ENCODE measurements at places on chromosomes 2 and 18. TPM values are rescaled to one million over a fixed set of nuclear protein-coding genes. Genes with fewer than 3 reads are reported as not detected.

DNA sequence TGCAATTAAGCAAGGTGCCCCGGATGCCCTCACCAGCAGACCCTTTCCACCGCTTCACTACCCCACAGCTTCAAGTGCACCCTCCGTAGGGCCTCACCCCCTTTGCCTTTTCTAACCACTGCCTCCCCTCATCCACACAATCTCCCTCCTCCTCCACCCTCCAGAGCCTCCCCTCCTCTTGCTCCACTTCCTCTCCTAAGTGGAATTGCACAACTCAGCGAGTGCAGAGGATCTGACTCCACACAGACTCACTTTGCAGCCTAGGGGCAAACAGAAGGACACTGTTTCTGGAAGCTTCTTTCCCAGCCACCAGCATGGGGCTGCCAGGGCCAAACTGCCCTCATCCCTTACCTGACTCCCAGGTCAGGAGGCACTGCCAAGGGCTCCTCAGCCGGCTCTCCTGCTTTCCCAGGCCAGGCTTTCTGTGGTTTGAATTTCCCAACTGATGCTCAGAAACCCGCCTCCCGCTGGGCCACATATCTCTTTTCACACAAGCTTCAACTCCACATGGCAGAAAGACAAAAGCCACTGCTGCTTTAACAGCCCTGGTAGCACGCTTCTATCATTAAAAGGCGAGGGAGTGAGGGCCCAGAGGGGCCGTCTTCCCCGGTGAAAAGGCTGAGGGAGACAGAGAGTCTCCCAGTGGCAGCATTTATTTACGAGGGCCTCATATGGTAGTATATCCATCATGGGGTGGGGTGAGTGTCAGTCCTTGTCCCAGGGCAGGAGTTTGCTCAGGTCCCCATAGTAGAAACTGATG is 74.7 kb upstream of the MGAT4A start:
- no peak for DNase-seq

- no peak for DNase-seq
These were observed 153.2 kb upstream of the MSH6 start for GRCh38 chr2:47629501-47630460.

- no peak for DNase-seq
These were observed 110.7 kb upstream of the OTX1 start for GRCh38 chr2:62939735-62940491.

The ANTXR1 gene
- polyA plus RNA-seq = 89.0 TPM

The PLEK gene
- polyA plus RNA-seq = 7.7 TPM

- no peak for DNase-seq
These were observed 14.3 kb upstream of the SLC25A52 start for GRCh38 chr18:31774962-31775361.

The EML6 gene
- 20.3 TPM for polyA plus RNA-seq

DNA sequence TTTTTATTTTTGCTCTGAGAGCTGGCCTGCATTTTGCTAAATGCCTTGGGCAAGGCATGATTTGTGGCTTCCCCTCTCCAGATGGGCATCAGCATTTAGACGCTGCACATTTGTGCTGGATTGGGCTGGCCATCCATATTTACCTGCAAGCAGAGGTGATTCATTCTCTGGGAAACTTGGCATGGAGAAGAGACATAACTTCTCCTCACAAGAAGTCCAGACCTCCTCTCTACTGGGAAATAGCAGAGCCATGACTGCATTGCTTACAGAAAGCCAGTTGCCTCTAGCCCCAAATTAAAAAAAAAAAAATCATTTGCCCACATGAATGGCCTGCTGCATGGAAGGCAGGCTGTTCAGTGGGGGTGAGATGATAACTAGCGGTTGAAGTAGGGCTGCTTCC is 120.1 kb downstream of the ACTR3 start:
- no peak for DNase-seq

GRCh38 chr2:77169426-77169825 is 352.8 kb downstream of the LRRTM4 start:
- no peak for DNase-seq

DNA sequence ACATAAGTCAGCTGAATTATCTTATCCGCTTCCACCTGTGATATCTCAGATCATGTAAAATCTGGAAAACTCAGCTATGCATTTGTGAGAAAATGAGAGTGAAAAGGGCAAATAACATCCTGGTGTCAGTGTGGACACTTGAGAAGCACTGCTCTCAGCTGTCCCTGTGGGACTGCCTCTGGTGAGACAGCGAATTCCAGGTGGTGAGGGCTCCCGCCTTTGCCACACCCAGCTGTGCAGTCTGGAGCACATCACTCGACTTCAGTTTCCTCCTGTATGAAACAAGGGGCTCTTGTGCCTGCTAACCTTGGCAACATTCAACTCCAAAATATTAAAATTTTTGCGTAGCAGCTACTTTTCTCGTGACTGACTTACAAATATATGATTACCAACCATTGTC is 194.9 kb upstream of the BOD1L2 start:
- DNase-seq = no peak

- no peak for DNase-seq
These were observed 55.8 kb downstream of the CTIF start for GRCh38 chr18:48594471-48595094.

DNA sequence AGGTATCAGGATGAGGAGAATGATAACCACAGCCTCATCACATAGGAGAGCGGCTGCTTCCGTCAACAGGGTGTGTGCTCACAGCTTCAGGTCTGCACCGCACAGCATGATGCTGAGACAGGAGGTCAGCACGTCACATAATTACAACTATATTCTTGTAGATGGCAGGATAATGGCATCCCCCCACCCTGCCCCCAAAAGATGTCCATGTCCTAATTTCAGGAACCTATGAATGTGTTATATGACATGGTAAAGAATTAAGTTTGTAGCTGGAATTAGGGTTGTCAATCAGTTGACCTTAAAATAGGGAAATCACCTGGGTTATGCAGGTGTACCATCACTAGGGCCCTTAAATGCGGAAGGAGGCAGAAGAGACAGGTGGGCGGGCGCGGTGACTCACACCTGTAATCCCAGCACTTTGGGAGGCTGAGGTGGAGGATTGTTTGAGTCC is 73.9 kb downstream of the ARL4C start:
- no peak for DNase-seq

DNA sequence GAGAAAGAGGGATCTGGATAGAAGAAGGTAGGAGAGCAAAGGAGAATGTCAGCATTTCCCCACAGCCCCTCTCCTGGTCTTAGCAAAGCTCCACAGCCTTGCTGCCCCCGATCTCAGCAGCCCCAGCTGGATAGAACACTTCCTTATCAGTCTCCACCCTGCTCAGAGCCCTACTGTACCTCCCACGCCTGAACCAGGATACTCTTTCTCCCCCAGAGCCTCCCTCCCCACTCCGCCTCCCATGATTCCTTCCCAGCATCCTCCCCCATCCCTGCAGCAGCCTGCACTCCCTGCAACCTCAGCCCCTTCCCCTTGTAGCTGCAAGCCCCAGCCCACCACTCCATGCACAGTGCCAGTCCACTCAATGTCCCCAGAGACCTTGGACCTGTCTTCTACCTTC is 25.8 kb downstream of the PLB1 start:
- peak; percentile 43 for DNase-seq

- DNase-seq = no peak
These were observed 21.5 kb upstream of the REEP1 start for GRCh38 chr2:86358957-86359356.

- no peak for DNase-seq
These were observed 3.9 kb upstream of the SH3RF3 start for GRCh38 chr2:109124982-109125592.

The PPM1B gene
- 62.1 TPM for polyA plus RNA-seq

The COLEC12 gene
- polyA plus RNA-seq = 26.3 TPM

The LAMA1 gene
- 88.1 TPM for polyA plus RNA-seq

- DNase-seq = no peak
These were observed 55.2 kb downstream of the METTL4 start for GRCh38 chr18:2515908-2516625.

DNA sequence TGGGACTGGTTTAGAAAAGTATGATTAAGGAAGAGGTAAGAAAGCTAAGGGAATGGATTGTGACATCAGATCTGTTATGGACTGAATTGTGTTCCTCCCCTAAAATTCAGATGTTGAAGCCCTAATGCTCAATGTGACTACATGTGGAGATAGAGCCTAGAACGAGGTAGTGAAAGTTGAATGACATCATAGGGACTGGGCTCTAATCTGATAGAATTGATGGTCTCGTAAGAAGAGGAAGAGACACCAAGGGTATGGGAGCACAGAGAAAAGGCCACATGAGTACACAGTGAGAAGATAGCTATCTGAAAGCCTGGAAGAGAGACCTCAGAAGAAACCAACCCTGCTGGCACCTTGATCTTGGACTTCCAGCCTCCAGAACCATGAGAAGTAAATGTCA is 178.3 kb downstream of the TRIB2 start:
- DNase-seq = no peak

- no peak for DNase-seq
These were observed 127.6 kb upstream of the HNMT start for GRCh38 chr2:137836671-137837070.

DNA sequence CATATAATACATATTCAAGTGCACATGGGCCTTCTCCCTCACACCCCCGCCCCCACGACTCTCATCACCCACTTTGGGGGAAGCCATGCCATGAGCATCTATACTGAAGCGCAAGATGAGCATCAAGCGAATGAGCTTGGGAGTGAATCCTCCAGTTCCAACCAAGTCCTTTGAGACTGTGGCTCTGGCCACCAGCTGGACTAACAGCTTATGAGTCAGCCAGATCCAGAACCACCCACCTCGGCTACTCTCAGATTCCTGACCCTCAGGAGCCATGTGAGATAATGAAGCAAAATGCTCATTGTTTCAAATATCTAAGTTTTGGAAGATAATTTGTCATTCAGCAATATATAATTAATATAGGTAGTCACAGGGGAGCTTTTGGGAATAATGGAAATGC is 22.2 kb upstream of the IL1RL1 start:
- no peak for DNase-seq

The CCBE1 gene
- 28.0 TPM for polyA plus RNA-seq

The MLPH gene
- 2.2 TPM for polyA plus RNA-seq

The TMEM37 gene
- 54.9 TPM for polyA plus RNA-seq

DNA sequence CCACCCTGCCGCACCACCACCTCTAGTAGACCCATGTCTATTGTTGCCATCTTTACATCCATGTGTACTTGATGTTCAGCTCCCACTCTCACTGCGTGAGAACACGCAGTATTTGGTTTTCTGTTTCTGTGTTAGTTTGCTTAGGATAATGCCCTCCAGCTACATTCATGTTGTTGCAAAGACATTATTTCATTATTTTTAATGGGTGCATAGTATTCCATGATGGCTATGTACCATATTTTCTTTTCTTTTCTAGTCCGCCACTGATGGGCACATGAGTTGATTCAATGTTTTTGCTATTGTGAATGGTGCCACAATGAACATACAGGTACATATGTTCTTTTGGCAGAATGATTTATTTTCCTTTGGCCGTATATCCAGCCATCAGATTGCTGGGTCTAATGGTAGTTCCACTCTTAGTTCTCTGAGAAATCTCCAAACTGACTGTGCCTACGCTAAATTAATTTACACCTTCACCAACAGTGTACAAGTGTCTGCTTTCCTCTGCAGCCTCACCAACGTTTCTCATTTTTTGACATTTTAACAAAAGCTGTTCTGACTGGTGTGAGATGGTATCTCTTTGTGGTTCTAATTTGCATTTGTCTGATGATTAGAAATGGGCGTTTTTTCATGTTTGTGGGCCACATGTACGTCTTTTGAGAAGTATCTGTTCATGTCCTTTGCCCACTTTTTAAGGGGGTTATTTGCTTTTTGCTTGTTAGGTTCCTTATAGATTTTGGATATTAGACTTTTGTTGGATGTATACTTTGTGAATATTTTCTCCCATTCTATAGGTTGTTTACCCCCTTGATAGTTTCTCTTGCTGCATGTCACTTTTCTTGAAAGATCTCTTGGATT is 10.5 kb upstream of the ZNF513 start:
- DNase-seq = no peak

GRCh38 chr18:25164211-25164847 is 187.6 kb downstream of the ZNF521 start:
- DNase-seq = no peak
